ENCODE measurements at places on chromosomes 12 and 14. TPM values are rescaled to one million over a fixed set of nuclear protein-coding genes. Genes with fewer than 3 reads are reported as not detected.

GRCh38 chr12:100268835-100269564 lies 2.0 kb downstream of the SCYL2 start:
- peak; percentile 17 for DNase-seq

DNA sequence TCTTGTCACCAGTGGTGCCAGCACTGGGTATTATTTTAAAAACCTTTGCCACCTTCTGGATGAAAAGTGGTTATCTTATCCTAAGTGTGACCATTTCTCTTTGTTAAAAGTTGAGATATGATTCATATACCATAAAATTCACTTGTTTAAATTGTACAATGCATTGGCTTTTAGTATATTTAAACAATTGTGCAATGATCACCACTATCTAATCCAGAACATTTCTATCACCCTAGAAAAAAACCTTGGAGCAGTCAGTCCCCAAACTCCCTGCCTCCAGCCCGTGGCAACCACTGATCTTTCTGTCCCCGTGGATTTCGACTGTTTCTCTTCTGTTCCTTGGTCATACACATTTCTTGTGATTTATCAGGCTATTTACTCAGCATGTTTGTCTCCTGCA lies 28.3 kb downstream of the SH2B3 start:
- peak; percentile 59 for DNase-seq

GPR135 gene
- 6.5 TPM for total RNA-seq

DNA sequence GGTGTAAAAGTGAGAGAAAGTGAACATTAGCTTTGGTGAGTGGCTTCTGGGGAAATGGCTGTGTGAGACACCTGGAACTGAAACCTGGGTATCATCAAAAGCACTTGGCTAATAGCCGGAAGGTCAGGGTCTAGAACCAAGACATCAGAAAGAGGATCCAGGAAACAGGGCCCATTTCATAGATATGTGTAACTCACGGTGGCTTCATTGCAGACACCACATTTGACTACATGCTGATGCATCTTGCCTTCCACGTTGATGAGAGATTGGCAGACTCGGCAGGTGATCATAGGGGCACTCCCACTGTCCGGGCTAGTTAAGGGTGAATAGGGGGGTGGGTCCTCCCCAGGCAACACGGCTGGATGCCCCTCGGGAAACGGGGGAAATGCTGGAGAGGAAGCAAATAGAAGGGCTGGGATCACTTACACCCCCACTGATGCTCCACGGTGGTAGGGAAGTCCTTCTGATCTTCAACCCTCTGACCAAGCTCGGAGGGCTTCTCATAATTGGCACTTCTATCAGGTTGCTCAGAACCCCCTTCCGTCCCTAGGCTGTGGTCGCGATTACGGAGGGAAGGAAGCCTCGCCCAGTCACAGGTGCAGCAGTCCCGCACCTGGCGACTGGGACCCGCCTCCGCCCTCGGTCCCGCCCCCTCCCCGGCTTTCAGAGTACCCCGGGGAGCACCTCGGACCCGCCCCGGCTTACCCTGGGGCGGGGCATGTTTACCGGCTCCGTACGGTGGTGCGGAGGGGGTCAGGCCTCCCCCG lies 593 bp downstream of the PIP4P1 start:
- DNase-seq, result peak; percentile 6

GLIPR1L1 gene
- not detected for total RNA-seq

FAM181A gene
- not detected for total RNA-seq

DNA sequence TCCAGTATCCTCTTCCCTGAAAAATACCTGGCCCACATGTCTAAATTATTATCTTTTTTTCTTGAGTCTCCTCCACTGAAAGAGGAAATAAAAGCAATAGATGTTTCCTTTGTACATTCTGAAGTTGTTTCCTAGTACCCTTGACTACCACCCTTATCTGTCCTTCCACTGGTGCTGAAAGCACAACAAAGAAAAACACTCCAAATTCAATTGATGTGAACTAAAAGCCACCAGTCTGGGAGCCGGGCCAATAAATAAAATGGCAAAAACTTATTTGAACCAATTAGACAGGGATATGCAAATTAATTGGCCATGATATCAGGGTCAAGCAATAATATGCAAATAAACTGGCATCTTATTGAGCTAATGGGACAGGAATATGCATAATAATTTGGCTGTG lies 330.5 kb downstream of the PAWR start:
- no peak for DNase-seq

GRCh38 chr12:79414252-79414651 lies 276.5 kb downstream of the PAWR start:
- DNase-seq, result no peak

DNA sequence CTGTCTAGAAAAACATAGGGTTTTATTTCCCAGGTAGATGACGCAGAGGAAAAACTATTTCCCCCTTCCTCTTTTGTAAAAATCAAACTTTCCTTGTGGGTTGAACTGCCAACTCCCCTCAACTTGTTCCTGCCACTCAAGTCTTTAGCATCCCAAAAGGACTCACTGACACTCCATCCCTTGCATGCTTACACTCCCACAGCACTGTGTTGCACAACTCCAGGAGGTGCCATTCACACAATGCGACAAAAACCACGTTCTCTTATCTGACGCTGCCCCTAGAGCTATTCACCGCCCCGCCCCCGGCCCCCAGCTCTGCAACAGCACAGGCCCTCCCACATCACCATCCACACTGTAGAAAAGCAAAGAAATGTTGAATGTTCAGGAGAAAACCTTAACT lies 16.9 kb upstream of the STON2 start:
- no peak for DNase-seq

PPM1H gene
- total RNA-seq, result 2.3 TPM

KRT80 gene
- total RNA-seq, result 0.32 TPM

GYS2 gene
- not detected for total RNA-seq

PPP4R4 gene
- total RNA-seq, result under 0.01 TPM

DNA sequence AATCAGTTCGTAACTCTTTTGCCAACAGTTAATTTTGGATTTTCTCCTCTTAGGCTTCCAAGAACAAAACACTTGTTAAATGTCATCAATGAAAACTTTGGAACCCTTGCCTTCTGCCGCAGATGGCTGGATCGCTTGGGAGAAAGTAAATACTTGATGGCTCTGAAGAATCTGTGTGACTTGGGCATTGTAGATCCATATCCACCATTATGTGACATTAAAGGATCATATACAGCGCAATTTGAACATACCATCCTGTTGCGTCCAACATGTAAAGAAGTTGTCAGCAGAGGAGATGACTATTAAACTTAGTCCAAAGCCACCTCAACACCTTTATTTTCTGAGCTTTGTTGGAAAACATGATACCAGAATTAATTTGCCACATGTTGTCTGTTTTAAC lies 37.7 kb downstream of the USP44 start:
- no peak for DNase-seq

GPR68 gene
- 0.86 TPM for total RNA-seq

DNA sequence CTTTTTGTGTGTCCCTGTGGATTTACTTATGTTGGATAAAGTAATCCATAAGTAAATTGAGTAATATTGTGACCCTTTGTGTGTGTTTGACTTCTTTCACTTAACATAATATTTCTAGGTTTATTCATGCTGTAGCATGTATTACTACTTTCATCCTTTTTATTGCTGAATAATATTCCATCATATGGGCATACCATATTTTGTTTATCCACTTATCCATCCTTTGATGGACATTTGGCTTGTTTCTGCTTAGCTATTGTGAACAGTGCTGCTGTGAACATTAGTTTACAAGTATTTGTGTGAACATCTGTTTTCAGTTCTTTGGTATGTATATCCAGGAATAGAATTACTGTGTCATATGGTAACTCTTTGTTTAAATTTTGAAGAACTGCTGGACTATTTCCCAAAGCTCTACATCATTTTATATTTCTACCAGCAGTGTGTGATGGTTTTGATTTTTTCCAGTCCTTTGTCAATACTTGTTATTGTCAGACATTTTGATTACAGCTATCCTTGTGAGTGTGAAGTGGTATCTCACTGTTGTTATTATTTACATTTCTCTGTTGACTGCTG lies 25.2 kb downstream of the G2E3 start:
- DNase-seq, result peak; percentile 60

SLC10A1 gene
- total RNA-seq, result not detected

DPPA3 gene
- total RNA-seq, result not detected

DNA sequence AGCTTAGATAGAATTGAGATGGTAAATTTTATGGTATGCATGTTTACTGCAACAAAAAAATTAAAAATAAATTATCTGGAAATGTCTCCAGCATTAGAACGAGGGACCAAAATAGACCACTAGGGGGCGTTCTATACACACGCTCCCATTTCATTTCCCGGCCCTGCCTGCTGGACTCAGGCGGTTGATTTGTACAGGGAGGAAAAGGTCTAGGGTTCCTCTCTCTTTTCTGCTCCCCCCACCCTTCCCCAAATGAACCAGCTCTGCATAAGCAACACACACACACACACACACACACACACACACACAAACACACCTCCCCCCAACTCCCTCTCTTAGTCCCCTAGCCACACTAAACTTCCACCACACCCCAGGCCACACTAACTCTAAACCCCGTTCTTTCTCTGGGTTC lies 7.8 kb upstream of the DTX1 start:
- peak; percentile 66 for DNase-seq

OR11H12 gene
- not detected for total RNA-seq

ESR2 gene
- not detected for total RNA-seq

GRCh38 chr12:132310181-132311040 lies 19.0 kb downstream of the GALNT9 start:
- DNase-seq, result no peak

DNA sequence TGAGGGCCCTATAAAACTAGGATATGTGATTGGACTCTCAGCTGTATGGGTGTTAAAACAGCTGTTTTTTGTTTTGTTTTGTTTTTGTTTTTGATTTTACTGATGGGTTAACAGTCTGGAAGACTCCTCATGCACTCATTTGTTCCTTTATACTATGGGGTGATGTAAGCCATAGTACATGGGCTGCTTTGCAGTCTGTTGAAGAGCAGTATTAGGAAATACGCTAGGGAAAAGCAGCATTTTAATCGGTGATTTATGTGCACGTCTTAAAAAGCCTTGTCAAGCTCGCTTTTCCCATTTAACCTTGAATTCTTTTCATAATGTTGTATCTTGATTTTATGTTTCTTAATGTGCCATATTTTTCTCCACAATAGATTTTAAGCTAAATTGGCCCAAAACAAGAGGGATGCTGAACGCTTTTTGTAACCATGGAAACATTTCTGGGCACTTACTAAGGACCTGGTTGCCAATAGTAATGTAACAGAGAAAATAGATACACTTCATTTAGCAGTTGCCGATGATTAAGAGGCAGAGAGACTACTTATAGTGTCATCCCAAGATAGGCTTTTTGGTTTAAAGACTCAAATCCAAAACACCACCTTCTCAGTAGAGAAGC lies 244.0 kb downstream of the SNAPC1 start:
- peak; percentile 78 for DNase-seq

- peak; percentile 48 for DNase-seq
These were observed 3.1 kb downstream of the HDAC7 start for GRCh38 chr12:47816403-47817271.

DNA sequence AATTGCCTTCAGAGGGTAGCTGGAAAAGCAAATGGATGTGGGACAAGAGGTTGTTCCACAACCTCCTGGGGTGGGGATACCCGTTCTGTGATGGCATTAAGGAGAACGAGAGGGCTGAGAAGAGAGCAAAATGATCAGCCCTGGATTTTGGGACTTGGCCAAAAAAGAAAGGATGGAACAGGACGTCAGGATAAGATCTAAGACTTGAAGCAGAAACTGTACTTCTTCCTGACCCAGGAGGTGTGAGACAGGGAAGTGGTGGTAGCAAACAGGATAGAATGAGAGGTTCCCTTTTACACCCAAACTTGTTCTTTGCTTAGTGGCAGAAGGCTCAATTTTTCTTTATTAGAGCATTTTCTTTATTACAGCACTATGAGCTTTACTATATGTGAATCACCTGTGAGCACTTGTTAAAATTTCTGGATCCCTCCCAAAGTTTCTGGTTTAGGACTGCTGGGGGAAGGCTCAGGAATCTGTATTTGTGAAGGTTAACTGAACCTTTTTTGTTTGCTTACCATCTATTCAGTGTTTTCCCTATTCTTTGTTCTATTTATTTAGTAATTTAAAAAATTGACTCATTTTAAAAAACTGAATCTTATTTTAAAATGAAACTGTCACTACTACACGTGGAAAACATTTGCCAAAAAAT lies 59.2 kb downstream of the ERC1 start:
- DNase-seq, result no peak

GRIP1 gene
- 0.32 TPM for total RNA-seq

KRT3 gene
- not detected for total RNA-seq
